Left cardiac atrium (tissue), 4 donors: ENCODE measurements at places on chromosomes 12 and 14.

DNA sequence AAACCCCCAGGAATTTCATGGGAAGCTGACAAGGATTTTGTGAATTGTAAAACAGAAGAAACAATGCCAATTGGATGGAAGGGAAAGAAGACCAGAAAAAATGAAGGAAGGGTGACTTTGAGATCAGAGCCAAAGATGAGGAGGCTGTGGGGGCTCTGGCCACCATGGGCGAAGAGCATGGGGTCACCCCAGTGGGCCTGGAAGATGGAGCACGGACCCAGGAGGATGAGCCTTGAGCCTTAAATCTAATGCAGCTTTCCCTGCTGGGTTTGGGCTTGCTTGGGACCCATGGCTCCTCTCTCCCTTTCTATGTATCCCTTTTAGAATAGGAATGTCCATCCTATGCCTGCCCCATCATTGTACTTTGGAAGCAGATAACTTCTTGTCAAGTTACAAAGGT is 322.2 kb downstream of the TMEM121 start:
- DNase-seq, result no peak

DNA sequence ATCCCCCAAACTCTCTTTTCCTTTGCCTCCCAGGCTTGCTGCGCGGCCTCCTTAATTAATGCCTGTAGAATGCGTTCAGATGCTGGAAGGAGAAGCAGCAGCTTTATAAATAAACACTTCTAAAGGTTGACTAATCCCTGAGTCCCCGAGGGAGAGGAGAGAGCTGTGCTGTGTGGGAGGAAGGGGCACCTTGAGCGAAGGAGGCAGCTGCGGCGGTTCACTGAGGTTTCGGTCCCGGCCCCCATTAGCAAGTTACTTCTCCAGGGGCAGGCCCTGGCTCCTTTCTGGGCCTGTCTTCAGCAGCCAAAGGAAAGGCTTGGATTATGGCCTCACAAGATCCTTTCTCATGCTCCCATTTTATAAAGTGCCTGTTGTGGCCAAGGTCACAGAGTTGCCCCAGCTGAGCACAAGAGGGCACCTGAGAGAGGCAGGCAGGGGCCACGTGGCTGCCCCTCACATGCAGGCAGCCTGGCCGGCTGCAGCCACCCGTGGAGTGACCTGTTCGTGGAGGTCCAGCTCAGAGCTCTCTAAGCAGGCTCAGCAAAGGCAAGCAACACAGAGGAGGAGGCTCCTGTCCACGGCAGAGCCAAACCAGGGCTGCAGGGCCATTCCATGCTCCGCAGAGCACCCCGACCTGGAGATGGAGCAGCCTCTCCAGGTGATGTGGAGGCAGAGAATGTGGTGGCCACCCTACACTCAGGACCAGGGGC is 15.0 kb upstream of the CACNA2D4 start:
- no peak for DNase-seq

GRCh38 chr12:120361506-120362208 is 7.3 kb downstream of the MSI1 start:
- DNase-seq, result peak; percentile 71

- no peak for DNase-seq
Observed at GRCh38 chr12:92540782-92541423, 161.9 kb upstream of the PLEKHG7 start.

- DNase-seq, result no peak
Observed at GRCh38 chr12:59020073-59020946, 100.0 kb upstream of the LRIG3 start.

DNA sequence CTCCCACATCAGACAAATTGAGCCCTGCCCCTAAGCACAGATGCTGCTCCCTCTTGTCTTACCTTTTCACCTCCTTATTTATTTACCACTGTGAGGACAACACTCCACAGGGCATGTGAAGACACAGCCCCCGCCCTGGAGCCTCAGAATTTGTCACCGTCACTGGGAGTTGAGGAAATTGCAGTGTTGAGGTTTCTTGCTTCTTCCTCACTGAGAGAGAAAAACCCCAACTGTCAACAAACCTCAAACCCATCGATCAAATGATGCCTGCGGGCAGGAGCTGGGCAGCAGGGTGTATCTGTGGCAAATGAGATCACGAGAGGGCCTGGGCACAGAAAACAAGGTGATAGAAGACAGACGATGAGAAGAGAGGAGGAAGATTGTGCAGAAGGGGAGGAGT is 30.5 kb upstream of the PLEKHG3 start:
- no peak for DNase-seq

DNA sequence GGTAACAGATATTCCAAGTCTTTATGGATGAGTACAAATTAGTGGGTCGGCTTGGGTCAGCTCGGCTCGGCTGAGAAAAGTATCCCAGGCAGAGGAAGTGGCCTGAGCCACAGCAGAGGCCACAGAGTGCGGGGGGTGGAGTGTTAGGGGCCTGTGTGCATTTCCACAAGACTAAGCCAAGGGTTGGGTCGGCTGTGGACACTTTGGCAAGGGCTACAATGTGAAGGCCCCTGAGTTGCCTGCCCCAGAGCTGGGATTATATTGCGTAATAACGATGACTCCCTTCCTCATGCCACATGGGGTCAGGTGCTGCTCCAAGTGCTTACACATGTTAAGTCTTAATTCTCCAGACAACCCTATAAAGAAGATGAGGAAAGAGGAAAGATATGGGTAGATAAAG is 11.4 kb downstream of the EVL start:
- peak; percentile 57 for DNase-seq

GRCh38 chr12:71277866-71278265 is 120.1 kb upstream of the TSPAN8 start:
- DNase-seq, result no peak

GRCh38 chr12:105986779-105987684 is 151.7 kb downstream of the NUAK1 start:
- DNase-seq, result no peak

DNA sequence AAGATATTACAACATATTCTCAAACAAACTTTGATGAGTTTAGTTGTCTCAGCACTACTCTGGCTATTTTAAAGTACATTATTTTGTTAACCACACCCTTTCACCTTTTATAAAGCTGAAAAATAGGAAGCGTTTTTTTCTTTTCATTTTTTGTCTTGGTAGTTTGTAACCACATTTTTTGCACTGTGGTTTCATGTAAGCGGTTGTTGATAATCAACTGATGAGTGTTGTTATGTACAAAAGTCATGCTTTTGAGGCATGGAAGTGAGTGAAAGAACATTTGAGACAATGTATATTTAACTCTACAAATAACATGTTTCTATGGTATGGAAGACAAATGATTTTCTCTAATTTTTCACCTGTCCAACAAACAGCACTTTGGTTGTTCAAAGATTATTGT is 52.1 kb upstream of the ATP2B1 start:
- no peak for DNase-seq

DNA sequence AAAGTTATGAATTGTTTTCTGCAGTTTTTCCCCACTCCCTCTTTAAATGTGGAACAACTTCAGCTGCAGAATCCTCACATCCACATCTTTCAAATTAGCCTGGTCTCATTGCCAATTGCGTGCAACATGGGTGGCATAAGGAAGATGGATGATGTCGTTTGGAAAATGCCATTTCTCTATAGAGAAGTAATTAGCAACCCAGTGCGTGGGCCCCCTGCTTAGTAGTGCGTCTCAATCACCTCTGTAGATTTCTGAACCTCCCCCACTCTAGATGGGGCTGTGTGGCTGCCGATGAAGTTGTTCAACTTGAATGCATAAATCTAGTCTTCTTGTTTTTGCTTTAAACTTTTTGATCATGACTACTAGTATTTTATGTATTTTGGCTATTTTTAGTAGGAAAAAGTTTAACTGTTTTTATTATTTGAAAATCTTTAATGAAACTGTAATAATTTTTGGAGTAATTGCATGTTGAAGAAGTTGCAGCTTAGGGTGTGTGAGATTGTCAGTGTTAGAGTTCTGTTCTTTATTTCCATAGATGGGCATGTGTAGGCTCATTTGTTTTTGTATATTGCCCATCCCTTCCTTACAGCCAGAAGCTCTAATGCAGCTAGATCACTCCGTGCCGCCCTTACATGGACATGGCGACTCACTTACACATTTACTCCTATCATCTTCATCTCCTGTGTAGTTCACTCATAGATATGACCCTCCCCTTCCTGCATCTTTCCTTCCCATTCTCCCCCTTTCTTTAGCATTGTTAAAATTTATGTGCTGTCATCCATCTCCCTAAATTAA is 358.2 kb downstream of the DIO2 start:
- no peak for DNase-seq

- DNase-seq, result no peak
Observed at GRCh38 chr12:12792421-12792820, 7.0 kb downstream of the APOLD1 start.

DNA sequence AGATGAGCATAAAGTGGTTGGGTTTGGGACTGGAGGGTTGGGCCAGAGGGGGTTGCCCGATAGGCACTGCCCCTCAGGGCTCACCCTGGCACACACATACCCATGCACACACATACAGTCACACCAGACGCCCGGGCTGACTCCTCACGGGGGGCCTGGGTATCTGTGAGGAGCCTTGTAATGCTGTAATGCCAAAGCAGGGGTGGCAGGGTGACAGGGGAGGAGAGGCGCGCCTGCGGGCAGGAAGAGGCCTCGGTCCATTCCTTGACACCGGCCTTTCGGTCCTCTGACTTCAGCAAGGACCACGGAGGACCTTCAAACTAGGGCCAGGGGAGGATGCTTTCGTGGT is 375 bp downstream of the FAIM2 start:
- no peak for DNase-seq

GRCh38 chr12:105480162-105480561 is 149.7 kb downstream of the C12orf75 start:
- DNase-seq, result no peak

DNA sequence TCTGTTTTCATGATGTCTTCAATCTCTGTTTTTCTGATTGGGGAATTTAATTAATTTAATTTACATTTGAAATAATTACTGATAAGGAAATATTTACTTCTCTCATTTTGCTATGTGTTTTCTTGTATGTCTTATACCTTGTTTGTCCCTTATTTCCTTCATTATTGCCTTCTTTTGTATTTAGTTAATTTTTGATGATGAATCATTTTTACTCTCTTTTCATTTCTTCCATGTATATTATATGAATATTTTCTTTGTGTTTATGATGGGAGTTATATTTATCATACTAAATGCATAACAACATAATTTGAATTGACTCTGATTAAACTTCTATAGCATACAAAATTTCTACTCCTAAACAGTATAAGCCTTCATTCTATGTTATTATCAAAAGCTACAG is 309.6 kb downstream of the LRFN5 start:
- no peak for DNase-seq

DNA sequence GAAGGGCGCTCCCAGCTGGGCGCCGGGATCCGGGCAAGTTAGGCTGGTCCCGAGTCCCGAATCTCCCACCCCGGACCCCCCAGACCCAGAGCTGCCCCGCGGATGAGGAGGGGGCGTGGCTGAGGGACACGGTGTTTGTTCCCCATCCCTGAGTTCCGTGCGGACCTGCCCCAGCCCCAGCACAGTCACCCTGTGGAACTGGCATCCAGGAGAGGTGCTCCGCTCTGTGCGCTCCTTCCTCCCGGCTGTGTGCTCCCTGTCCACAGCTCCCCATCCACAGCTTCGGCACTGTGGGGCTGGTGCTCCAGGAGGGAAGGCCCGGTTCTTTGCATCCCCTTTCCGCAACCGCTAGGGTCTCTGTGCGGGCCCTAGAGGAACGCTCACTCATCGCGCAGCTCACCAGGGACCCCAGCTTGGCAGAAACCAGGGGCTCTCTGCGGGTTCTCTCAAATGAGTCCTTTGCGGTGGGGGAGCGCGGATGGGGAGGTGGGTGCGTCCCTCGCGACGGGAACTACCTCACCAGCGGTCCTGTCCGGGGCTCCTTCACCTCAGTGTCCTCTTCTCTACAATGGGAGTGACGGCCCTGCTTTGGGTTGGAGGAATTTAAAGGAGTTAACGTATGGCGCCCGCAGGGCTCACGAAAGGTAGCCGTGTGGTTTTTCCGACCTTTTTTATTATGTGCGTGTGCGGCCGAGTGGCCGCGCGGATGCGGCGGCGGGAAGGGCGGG is 845 bp downstream of the TMEM132C start:
- DNase-seq, result no peak

DNA sequence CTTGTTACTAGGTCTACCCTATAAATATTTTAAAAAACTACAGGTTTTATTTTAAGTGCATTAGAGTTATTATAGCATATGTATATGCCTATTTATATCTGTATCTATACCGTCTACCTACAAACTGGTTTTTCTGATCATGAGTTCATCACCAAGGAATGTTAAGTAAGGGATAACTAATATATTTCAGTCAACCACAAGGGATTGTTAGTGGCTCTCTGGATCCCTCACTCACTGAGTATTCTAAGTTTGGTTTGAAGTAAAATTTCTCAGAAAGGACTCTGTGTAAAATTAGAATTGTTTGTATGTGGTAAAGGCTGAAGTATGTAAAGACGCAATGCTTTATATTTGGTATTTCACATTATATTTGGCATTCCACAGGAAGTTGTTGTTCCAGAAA is 4.8 kb downstream of the EPYC start:
- DNase-seq, result no peak

DNA sequence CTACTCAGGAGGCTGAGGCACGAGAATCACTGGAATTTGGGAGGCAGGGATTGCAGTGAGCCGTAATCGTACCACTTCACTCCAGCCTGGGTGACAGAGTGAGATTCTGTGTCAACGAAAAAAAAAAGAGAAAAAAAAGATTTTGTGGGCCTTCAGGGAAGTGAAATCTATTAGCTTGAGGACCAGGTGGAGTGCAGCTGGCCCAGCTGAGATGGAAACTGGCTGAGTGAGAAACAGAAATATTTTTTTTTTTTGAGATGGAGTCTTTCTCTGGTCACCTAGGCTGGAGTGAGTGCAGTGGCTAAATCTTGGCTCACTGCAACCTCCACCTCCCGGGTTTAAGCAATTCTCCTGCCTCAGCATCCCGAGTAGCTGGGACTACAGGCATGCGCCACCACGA is 2.3 kb upstream of the CLEC4C start:
- DNase-seq, result no peak

- no peak for DNase-seq
Observed at GRCh38 chr12:14784471-14784870, 18.8 kb downstream of the WBP11 start.

- no peak for DNase-seq
Observed at GRCh38 chr12:1272142-1272541, 281.1 kb downstream of the ERC1 start.

DNA sequence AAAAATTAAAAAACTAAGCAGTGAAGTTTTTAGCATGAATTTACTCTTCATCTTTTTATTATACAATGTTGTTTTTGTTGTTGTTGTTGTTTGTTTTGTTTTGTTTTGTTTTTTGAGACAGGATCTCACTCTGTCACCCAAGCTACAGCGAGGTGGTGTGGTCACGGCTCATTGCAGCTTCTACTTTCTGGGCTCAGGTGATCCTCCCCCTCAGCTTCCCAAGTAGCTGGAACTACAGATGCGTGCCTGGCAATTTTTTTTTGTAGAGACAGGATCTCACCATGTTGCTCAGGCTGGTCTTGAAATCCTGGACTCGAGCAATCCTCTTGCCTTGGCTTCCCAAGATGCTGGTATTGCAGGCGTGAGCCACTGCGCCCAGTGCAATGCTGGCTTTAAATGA is 11.3 kb downstream of the PPFIBP1 start:
- DNase-seq, result no peak

DNA sequence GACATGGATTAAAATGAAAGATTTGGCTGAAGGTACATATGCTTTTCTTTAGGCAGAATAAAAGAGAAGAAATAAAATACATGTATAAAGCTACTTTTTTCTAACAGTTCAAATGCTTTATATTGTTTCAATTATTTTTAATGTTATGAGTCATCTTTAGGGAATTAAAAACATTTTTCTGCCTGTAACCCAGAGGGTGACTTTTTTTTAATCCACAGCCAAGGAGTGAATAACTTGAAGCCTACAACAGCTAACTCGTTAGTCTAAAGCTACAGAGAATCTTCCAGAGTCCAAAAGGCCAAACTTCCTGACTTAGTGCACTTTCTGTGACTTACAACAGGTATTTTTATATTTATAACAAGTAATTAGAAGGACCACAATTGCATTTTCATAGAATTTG is 151.6 kb downstream of the SEC23A start:
- no peak for DNase-seq
